Keratinocyte (primary cell): ENCODE measurements at places on chromosomes 1 and 21.

- no peak for DNase-seq
Observed at GRCh38 chr1:205690122-205690756, 9.9 kb upstream of the SLC45A3 start.

DNA sequence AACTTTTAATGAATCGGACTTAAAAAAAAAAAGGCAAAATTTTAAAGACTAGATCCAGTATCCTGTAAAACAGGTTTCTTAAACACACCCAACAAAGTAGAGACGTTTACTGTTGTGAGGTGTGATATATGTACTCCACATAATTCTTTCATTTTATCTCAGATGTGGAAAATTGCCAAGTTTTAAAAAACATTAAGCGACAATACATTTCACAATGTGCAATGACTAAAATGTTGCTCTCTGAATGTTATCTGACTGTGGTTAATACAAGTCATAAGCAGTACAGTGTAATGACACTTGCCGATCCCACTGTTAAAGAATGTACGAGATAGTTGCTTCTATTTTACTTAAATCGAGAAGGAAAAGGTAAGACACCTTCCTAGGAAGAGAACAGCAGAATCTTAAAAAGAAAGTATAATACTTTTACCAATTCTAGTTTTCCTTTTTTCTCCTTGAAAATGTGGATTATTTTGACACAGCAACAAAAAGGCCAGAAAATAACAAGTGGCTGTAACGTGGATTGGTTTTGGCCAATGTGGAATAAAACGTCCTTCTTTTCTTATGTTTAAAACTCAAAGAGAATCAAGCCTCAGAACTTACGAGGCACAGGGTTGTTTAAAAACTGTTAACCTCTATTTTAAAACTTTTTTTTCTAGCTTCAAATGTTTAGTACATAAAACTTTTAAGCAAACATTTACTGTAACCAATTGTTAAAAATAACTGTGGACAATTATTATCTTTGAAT is 51.4 kb downstream of the TP53BP2 start:
- DNase-seq: no peak

DNA sequence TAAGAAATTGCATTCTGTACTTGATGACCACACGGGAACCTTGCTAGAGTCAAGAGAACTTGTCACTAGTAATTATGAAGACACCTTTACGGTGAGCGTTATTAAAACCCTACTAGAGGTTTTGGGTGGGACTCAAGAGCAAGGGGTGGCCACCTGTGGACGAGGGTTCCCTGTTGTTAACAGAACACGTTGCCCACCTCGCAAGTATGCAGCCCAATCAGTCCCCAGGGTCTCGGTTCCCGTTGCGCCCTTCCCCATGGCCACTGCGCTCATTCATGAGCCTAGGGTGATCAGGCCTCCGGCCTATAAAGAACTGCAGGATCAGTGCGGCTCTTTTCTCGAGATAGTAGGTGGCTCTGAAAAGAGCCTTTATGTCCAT is 30.2 kb upstream of the RNF187 start:
- DNase-seq: no peak

DNA sequence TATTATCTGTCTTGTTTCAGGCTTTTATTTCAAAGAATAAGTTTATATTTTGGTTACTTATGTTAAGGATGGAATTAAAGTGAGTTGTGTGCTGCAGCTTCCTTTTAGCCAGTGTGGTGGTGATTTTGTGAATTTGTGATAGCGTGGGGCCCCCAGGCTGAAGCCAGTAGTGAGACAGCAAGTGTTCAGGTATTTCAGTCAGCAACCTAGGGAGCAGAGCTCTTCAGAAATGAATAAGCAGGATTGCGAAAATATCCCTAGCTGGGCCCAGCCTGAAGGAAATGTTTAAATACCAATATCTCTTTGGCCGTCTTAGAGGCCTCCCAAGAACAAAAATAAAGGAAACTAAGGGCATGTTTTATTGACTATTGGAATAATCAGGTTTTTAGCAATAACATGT is 150.8 kb upstream of the C1orf105 start:
- DNase-seq: no peak

DNA sequence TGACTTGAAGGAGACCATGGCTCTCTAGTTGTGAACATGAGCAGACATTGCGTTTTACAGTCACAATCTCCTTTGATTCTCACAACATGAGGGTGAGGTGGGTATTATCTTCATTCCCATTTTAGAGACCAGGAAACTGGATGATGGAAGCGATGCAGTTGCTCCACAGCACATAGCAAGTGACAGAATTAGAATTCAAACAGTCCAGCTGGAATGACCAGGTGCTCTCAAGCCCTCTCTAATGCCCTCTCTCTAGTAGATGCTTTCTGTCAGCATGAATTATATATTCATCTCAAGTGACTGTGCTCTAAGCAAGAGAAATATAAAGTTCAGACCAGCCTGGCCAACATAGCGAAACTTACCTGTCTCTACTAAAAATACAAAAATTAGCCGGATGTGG is 9.8 kb upstream of the KIF1B start:
- DNase-seq: no peak

GRCh38 chr1:226679853-226680516 is 59.1 kb downstream of the ITPKB start:
- DNase-seq: peak; percentile 42

GRCh38 chr1:179926850-179927205 is 27.8 kb upstream of the CEP350 start:
- DNase-seq: no peak

DNA sequence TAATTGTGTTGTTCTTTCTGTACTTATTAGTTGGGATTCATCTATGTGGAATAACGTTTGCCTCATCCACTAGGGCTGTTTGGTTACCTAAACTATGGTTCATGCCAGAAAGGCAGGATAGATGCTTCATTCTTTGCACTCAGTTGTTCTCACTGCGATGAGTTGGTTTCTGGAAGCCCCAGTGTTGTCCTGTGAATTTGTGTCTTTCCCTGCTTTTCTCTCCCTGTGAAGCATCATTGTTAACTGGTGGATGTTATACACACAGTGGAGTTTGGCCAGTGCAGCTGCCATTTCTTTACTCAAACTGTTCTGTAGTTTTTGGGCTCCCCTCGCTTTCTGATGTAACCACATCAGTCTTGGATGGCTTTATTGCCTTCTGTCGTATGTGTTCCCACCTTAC is 143.6 kb upstream of the COL6A1 start:
- DNase-seq: no peak

DNA sequence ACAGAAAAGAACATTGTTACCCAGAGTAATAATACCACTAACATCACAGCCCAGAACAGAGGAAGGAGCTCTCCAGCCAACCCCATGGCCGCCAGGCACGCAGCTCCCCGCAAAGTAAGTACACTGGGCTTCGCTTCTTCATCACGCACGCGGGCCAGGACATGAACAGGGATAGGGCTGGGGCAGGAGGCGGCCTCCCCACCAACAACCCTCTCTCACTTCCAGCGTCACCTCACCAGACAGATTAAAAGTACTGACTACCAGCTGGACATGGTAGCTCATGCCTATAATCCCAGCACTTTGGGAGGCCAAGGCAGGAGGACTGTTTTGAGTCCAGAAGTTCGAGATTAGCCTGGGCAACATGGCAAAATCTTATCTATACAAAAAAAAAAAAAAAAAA is 78.3 kb downstream of the NPHP4 start:
- no peak for DNase-seq

GRCh38 chr1:226309398-226310244 is 657 bp upstream of the LIN9 start:
- DNase-seq: no peak

DNA sequence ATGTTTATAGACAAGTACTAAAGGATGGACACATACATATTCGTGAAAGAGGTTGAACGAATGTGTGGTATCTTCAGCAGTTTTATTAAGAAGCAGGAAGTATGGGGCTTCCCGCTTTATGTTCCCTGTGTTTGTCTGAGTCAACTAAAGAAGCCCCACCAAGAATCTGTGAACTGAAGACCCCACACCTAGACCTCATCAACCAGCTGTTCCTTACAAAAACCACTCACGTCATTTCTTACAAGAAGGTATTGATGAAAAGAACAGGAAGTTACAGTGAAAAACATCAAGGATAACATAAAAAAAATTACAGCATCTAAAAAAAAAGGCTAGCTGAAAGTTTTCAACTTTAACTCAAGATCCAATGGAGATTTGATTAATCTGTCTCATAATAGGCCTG is 12.3 kb downstream of the REG4 start:
- DNase-seq: no peak

DNA sequence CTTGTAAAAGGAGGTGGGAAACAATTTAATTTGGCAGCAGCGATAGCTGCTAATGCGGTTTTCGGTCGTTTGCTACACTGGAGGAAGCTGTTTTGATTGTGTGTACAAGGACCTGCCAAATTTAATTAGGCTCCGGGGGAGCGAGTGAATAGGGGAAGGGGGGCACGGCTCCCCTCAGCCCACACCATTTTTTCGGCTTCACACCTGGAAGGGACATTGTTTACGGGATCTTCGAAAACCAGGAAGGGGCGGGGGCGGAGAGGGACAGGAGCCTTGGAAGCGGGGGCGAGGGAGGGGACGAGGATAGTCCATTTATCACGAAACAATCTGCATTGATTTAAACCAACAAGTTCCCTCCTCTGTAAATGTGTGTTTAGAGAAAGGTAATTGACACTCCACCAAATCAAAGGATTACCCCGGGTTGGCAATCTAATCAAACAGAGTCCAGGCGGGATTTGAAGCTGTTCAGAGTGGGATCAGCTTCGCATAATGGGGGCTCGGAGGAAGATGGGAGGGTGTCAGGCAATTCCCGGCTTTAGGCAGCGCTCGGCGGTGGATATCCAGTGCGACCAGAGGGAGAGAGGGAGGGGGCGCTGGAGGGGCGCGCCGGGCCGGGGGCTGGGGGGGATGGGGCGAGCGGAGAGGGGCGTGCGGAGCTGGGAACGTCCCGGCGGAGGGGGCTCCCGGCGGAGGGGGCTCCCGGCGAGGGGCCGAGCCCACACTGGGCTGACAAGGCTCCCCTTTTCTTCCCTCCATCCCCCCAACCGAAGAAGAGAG is 9.8 kb downstream of the PAX7 start:
- no peak for DNase-seq

DNA sequence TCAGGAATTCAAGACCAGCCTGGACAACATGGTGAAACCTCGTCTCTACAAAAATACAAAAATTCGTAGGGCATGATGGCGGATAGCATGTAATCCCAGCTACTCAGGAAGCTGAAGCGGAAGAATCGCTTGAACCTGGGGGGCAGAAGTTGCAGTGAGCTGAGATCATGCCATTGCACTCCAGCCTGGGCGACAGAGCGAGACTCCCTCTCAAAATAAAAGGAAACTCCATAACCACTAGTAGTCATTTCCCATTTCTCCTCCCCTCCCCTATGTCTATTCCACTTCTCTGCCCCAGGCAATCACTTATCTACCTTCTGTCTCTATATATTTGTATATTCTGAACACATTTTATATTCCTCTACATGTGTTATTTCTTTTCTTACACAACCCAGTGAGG is 4.0 kb upstream of the CEP350 start:
- no peak for DNase-seq
